MM.1S (cell line): ENCODE measurements at places on chromosomes 4 and X.

DNA sequence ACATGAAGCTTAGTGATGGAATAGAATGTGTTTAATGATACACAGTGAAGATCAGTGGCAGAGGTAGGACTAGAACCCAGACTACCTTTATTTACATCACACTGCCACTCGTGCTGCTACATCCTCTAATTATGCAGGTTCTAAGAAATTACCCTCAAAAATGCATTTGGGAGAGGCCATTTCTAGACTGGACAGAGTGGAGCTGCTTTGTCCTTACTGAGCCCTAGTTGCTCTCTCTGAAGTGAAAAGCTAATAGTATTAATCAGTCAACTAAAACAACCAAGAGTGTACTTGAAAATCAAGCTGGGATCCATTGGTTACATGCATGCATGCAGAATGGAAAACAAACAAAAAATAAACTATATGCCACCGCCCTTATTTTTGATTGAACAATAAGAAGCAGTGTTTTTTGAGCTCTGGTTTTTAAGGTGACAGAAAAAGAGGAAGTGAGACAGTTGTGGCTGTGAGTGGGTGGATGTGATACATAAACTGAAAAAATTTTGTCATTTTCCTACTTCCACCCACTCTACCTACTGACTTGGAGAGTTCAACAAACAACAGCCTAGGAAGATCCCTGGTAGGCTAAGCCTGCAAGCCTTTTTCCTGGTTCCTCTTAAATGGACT, 6.8 kb upstream of the VSIG4 start:
- peak; percentile 67 for DNase-seq

- DNase-seq = no peak
Measured at GRCh38 chrX:10062352-10062751, 94.4 kb upstream of the CLCN4 start.

GRCh38 chr4:40247350-40247749, 50.5 kb downstream of the RHOH start:
- no peak for DNase-seq

- no peak for DNase-seq
Measured at GRCh38 chr4:141124224-141124623, 9.0 kb downstream of the RNF150 start.

DNA sequence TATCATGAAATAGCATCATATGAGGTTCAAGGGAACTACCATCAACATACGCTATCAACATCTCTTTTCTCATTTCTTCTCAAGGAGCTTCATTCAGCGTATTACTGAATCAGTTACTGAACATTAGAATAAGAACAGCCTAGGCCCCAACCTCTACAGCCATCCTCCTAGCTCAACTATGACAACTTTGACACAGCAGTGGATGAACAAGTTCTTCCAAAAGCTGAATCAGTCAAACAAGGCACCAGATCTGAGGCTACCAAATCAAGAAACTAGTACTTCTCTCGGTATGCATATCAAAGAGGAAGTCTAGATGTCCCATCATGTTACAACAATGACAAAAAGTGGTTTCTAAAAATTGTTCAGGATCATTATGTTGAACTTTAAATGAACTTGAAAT, 57.4 kb downstream of the GATB start:
- no peak for DNase-seq

GRCh38 chr4:174753021-174753420, 76.0 kb downstream of the GLRA3 start:
- DNase-seq = no peak
